NCI-H1417 (cell line): ENCODE measurements at places on chromosomes 7 and 10.

DNA sequence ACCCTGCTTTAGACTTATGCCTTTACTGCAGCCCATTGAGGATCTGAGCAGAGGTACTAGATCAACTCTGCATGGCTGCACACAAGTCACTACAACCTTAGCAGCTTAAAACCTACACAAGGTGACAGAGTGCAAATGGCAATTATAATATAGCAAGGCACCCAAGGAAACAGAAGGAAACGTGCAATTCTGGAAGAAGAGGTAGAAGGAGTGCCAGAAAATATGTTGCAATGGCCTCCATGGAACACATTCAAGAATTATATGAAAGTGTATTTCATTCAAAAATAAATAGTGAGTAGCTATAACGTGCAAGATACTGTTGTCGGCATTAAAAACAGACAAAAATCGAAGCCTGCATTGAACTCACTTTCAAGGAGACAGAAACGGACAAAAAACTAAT, 2.9 kb upstream of the AKR1C8 start:
- DNase-seq, result no peak

GRCh38 chr10:73730153-73730906, 13.8 kb upstream of the SEC24C start:
- DNase-seq, result peak; percentile 89

DNA sequence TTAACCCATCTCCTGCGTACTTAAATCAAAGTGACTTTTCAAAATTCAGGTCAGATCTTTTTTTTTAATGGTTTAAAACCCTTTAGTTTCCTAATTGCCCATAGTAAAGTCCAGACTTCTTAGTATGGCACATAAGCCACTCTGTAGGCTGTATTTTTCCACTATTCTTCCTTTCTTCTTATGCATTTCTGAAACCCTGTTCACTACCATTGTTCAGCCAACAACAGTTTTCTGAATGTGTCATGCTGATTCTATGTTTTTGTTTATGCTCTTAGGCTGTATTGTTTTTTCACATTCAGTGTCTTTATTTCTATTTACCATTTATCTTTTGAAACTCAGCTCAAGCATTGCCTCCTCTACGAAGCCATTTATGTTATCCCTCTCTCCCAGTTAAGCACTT, 26.7 kb downstream of the CCSER2 start:
- DNase-seq, result no peak

- no peak for DNase-seq
Observed at GRCh38 chr10:120539076-120539475, 82.0 kb downstream of the PLPP4 start.

- DNase-seq, result no peak
Observed at GRCh38 chr10:10852464-10852863, 165.2 kb upstream of the CELF2 start.

DNA sequence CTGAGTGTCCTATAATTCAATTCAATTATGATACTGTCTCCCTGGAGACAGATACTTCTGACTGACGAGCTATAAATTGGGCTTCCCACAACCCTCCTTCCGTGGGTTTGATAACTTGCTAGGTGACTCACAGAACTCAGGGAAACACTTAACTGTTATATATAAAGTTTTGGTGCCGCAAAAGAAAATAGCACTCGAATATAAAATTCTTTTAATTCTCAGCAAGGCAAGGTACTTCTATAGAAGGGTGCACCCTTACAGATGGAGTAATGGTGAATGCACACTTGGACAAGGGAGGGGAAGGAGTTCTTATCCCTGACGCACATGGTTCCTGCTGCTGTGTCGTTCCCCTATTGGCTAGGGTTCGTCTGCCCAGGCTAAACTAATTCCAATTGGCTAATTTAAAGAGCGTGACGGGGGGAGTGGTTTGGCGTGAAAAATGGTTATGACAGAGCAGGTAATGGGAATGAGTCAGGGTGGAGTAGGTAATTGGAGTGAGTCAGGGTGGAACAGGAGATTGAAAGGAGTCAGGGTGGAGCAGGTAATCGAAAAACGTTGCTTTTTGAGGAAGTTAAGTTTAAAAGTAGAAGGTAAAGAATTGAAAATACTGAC, 20.8 kb upstream of the GHITM start:
- DNase-seq, result no peak

- DNase-seq, result no peak
Observed at GRCh38 chr10:72094574-72094973, 6.2 kb upstream of the SPOCK2 start.

- no peak for DNase-seq
Observed at GRCh38 chr10:9229702-9230244, 1175.3 kb downstream of the GATA3 start.

GRCh38 chr10:104199567-104199966, 32.6 kb downstream of the CFAP43 start:
- DNase-seq, result no peak

DNA sequence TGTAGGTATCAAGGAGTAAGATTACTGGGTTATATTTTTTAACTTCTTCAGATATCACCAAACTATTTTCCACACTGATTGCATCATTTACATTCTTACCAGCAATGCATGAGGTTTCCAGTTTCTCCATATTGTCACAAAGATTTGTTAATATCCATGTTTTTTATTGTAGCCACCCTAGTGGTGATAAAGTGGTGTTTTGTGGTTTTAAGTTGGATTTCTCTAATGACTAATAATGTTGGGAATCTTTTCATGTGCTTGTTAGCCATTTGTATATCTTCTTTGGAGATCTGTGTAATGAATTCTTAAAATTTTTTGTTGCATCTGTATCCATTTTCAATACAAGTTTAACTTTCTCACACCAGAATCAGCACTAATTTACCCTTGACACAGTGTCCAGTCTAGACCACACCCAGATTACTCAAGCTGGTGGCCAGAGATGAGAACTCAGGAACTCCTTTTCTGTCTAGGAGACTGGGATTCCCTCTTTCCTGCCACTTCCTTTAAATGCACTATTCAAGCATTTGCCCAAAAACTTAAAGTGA, 67.0 kb upstream of the PLXDC2 start:
- no peak for DNase-seq

DNA sequence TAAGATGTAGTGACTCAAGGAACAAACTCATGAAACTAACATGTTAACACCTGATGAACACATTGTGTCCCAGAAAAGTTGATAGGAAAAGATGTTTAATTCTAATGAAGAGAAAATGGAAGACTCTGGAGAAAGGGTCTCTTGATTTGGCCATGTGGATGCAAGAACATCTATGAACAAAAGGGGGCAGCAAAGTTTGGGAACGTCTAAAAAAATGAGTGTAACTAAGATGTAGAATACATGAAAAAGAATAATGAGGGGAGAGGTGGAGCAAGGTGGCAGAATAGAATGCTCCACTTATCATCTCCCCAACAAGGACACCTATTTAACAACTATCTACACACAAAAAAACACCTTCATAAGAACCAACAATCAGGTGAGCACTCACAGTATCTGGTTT, 805.1 kb downstream of the TNS3 start:
- DNase-seq, result peak; percentile 28
